Activated B cell treated with CpG ODN at 0.5 μM for 24 hours (primary cell): ENCODE measurements at places on chromosomes 3 and 15.

DNA sequence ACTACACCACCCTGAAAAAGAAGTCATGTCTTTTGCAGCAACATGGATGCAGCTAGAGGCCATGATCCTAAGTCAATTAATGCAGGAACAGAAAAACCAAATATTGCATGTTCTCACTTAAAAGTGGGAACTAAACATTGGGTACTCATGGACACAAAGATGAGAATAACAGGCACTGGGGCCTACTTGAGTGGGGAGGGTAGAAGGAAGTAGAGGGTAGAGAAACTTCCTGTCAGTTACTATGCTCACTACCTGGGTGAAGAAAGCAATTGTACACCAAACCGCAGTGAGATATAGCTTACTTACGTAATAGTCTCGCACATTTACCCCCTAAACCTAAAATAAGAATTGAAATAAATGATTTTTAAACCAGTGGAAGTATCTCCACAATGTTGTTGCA is 480.5 kb upstream of the ARRDC4 start:
- DNase-seq: no peak

DNA sequence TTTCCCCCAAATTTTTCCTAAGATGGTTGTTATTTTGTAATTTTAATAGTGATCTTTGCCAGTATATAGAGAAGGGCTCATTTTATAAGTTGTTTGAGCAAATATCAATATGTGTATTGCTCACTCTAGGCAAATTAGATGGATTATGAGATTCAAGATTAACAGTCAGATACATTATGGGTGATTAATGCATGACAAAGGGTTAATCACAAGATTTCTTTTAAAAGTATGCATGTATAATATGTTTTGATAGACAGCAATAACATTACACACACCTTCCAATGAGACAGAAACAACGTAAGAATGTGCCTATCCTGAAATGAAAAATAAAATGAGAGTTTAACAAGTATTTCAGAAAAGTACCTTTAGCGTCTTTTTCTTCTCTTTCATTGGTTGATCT is 547.6 kb upstream of the AGTR1 start:
- DNase-seq: no peak

DNA sequence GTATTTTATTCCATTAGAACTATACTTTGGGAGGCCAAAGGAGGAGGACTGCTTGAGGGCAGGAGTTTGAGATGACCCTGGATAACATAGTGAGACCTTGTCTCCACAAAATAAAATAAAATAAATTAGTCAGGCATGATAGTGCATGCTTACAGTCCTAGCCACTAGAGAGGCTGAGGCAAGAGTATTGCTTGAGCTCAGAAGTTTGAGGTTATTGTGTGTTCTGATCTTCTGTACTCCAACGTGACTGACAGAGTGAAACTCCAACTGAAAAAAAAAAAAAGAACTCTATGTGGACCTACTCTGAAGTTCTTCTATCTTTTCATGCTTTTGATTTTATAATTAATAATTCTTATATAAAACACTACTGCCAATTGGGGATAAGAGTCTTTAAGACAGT is 1560.0 kb upstream of the GBE1 start:
- no peak for DNase-seq

GRCh38 chr3:31635545-31635944 is 102.8 kb downstream of the STT3B start:
- DNase-seq: no peak

- DNase-seq: no peak
These were observed 109.4 kb upstream of the TSPAN3 start for GRCh38 chr15:77180270-77180669.

- no peak for DNase-seq
These were observed 288.6 kb downstream of the NTRK3 start for GRCh38 chr15:87967951-87968350.

- DNase-seq: no peak
These were observed 262.7 kb upstream of the NSMCE3 start for GRCh38 chr15:29532296-29532695.

DNA sequence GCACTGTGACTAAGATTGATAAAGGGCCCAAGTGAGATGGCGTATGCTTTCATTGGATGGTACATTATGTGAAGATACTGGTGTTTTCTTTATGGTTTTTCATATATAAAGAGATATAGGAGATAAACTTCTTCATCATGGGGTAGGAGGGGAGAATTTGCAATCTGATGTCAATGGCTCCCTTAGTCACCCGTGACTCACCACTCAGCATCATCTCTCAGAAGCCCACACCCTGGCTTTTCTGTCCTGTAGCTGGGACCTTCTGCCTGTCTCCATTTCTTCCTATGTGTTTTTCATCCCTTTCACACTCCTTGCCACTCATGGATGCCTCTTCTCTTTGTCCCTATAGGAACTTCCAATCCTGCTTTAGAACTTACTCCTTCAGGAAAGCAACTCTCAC is 114.3 kb upstream of the SEMA6D start:
- no peak for DNase-seq

GRCh38 chr3:37907906-37908305 is 46.2 kb downstream of the CTDSPL start:
- DNase-seq: no peak

GRCh38 chr3:48222616-48223513 is at the start of gene CAMP:
CAMP (plus strand) TSS chr3:48223495; CDS start chr3:48223512, 17 bp downstream.
- DNase-seq: no peak

DNA sequence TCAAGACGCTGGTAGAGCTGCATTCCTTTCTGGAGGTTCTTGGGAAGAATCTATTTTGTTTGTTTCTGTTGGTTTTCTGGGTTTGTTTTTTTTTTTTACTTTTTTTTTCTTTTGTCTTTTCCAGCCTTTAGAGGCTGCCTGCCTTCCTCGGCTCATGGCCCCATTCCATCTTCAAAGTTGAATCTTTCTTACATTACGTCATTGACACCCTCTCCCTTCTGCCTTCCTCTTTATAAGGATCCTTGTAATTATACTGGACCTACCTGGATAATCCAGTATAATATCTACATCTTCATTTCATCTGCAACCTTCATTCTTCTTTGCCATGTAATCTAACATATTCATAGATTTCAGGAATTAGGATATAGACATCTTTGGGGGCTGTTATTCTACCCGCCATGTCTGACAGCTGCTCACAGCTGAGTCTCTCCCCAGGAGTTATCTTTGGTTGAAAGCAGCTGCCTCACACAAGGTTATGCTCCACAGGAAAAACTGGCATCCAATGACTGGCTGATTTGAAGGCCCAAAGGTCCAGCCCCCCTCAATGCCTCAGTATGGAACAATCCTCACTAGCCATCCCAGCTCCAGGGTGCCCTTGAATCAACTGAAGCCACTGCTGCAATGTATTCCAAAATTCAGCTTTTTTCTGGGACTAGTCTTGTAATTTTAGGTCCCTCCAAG is 38.4 kb upstream of the THBS1 start:
- no peak for DNase-seq

GRCh38 chr3:9396301-9396631 is 1.1 kb upstream of the SETD5 start:
- no peak for DNase-seq

GRCh38 chr3:34279901-34280300 is 481.5 kb downstream of the PDCD6IP start:
- no peak for DNase-seq
